ENCODE measurements at places on chromosomes 16 and 17. TPM values are rescaled to one million over a fixed set of nuclear protein-coding genes. Genes with fewer than 3 reads are reported as not detected.

Gene CDH13
- 88.5 TPM for total RNA-seq

Gene CYTH1
- total RNA-seq, result 27.4 TPM

Gene SEPTIN12
- not detected for total RNA-seq

Gene RAB11FIP4
- 9.0 TPM for total RNA-seq

Gene LCAT
- 24.8 TPM for total RNA-seq

Gene IL4R
- 78.4 TPM for total RNA-seq

Gene SPATA22
- total RNA-seq, result not detected

Gene MPP2
- total RNA-seq, result 0.71 TPM

Gene ALOX12
- total RNA-seq, result 0.34 TPM

Gene SEC14L5
- 0.03 TPM for total RNA-seq

Gene KCNH4
- not detected for total RNA-seq

Gene CCDC200
- total RNA-seq, result not detected

Gene ERN2
- not detected for total RNA-seq

Gene PYDC1
- total RNA-seq, result not detected

Gene KRTAP4-9
- total RNA-seq, result not detected

Gene PLXDC1
- 0.28 TPM for total RNA-seq

Gene MPV17L
- 1.3 TPM for total RNA-seq

Gene CPHXL2
- not detected for total RNA-seq
